ENCODE measurements at places on chromosomes 13 and 19.

DNA sequence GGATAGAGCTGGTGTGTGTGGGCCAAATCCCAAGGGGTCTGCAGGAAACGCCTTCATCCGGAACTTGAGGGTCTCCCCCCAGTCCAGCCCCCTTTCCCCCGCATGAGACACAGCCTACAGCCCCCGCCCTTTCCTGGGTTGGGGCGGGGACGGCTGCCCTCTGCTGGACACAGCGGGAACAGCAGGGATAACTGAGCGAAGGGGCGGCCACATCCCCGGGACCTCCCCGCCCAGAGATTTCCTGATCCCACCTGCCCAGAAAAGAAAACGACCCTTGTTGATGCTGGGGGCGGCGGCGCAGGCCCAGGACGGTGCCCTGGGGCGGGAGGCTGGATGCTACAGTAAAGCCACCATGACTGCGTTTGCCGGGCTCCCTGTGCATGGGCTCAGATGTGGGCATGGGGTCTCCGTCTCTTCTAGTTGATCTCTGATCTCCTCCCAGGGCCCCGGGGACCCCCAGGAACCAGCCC lies 14.2 kb downstream of the ONECUT3 start:
- no peak for DNase-seq

DNA sequence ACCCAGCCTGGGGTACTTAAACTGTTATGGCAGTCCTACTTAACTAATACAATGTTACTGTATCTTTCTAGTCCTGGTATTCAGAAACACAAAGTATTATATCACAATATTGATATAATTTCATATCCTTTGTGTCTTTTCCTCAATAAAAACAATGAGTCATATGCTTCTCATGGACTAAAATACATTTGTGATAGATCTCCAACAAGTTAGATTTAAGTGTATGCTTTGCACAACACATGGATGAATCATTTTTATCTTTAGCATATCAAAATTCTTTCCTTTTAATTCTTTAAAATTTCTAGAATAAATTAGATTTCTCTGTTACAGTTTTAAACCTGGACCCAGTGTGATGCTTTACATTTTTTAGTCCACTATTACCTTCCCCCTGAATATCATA lies 1357.8 kb upstream of the ATXN8OS start:
- DNase-seq = no peak

DNA sequence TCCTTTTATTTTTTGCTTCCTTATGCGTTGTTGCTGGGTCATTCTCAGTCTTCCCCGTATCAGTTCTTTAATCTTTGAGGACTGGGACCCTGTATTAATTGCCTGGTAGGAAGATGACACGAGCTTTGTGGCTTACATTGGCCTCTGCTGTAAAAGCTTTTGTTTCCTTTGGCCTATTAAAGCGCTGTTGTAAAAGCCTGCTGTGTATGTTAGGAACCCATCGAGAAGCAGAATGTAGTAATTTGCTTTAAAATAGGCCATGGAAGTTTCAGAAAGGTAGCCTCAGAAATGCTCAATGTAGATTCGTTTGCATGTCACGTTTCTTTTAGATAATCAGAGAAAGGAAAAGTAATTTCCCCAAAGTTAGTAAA lies 257.5 kb upstream of the STARD13 start:
- no peak for DNase-seq

GRCh38 chr13:51003642-51004041 lies 94.1 kb downstream of the RNASEH2B start:
- no peak for DNase-seq

DNA sequence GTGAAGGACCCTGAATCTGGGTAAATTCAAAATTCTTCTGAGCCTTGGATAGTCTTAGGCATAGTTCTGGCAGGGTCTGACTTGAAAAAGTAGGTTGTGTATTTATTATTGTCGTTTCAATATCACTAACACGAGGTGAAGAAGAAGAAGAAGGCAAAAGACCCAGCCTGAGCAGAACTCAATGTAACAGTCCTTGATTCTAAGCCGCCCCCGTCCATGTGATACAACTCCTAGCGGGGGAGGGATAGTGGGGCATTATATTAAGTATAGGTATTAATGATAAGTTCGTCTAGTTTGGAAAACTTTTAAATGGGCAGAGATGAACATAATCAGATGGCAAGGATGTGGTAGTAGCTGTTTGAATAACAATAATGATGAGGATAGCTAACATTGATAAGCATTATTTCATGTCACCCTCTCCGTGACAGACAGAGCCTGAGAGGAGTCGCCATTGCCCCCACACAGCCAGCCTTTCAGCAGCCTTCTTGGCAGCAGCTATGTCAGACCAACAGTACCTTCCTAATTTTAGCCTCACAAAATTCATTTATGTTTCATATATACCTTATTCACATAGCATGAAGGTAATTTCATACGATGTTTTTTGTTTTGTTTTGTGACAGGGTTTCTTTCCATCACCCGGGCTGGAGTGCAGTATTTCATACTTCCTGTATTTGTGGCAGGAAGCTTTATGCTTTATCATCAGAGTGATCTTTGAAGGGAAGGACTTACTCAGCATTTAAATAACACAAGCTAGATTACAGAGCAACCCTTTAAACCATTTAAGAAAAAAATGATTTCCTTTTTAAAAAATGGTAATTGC lies 64.4 kb upstream of the NPAS1 start:
- no peak for DNase-seq

DNA sequence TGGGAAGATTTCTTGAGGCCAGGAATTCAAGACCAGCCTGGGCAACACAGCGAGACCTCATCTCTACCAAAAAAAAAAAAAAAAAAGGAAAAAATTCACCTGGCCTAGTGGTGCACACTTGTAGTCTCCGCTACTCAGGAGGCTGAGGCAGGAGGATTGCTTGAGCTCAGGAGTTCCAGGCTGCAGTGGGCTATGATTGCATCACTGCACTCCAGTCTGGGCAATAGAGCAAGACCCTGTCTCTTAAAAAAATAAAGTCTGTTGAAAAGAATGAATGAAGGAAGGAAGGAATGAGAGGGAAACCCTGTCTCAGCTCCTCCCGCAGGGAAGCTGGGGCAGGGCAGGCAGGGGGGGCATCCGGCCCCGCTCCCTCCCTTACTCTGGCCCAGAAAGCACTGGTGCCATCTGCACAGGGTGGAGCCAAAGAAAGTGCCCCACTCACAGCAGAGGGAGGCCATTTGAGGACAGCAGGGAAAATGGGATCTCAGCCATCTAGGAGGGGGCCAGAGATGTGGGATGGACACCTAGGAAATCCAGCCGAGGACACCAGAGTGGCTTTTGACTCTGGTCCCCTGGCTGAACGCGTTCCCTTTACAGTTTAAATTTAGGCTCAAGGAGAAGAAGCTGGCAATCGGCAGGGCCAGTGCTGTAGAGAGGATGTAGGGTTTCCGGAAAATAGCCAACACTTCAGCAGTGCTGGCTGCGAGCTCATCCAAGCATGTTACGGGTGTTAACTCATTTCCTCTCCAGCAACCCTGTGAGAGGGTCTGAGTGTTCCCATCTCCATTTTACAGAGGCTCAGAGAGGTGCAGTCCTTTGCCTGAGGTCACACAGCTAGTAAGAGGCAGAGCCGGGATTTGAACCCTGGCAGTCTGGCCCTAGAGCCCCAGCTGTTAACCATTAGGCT lies 3.6 kb upstream of the HPN start:
- DNase-seq = no peak

DNA sequence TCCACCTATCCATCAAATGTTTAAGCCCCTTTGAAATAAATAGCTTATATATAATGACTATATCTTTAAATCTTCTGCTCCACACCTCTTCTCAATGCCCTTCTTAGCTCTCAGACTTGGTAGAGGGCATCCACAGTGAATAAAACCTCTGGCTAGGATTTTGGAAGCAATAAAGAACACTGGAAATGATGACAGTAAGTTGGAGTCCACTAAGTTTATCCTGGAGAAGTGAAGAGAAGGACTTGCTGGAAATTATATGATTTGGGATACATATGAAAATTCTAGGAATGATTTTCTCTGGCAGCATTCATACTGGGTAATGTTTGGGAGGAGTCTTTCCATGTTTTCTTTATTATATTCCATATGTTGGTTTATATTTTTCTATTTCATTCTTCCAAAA lies 133.5 kb upstream of the KL start:
- DNase-seq = no peak

DNA sequence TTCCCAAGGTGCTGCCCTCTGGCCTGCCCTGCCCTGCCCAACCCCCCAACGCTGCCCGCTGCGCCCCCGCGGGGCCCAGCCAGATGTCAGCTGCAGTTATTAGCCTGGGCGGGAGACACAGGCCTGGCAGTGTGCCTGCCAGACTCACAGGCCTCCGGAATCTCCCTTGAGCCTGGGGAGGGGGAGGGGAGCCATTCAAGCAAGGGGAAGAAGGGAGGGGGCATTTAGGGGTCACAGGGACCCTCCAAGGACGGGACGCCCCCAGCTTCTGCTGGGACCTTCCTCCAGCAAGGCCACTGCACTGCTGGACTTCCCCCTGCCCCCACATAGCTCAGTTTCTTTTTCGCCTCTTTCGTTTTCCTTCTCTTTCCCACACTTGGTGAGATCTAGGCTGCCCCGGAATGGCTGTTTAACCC lies 2.6 kb upstream of the JUNB start:
- no peak for DNase-seq

GRCh38 chr13:36369268-36370107 lies 23.3 kb upstream of the SPART start:
- no peak for DNase-seq

- no peak for DNase-seq
These were observed 612.0 kb downstream of the DCT start for GRCh38 chr13:93867481-93867880.

DNA sequence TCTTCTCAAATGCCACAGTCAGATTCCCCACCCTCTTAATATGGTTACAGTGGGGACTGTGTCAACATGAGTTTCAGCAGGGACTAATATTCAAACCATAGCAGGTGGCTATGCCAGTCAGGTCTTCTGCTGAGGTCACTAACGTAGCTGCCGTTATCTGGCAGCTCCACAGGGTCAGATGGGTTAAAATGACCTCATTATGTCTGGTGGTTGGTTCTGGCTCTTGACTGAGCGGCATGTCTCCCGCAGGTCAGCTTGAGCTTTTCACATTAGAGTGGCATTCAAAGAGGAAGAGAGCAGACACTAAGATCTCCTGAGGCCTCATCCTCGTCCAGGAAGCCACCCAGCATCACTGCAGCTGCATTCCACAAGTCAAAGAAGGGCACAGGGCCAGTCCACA lies 21.4 kb upstream of the IPO5 start:
- no peak for DNase-seq

DNA sequence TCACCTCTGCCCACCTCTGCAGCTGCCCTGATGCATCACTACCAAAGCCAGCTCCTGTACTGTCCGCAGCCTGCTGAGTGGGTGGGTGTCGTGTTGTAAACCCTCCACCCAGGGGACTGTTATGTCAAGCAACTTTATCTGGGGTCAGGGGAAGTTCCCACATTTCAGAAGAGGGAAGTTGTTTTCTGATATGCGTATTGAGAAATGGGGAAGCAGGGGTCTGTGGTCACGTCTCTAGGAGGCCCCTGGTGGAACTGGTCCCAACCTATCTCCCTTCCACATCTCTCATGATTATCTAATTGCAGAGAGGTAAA lies 31.2 kb downstream of the CLEC17A start:
- peak; percentile 70 for DNase-seq

- no peak for DNase-seq
These were observed 9.7 kb upstream of the CERS1 start for GRCh38 chr19:18905513-18906236.

GRCh38 chr13:28539625-28540286 lies 44.8 kb upstream of the FLT1 start:
- DNase-seq = no peak

DNA sequence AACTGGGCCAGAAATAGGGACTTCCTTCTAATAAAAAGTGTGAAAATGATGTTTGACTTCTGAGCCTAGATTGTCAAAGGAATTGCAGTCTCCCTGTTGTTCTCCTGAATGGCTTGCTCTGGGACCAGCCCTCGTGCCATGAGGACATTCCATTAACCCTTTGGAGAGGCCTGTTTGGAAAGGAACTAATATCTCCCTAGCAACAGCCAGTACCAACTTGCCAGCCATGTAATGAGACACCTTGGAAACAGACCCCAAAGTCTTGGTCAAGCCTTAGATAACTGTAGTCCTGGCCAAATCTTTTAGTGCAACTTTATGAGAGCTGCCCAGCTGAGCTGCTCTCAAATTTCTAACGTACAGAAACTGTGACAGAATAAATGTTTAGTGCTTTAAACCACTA lies 8.2 kb upstream of the SIAH3 start:
- DNase-seq = no peak

- no peak for DNase-seq
These were observed 7.7 kb upstream of the LGALS7 start for GRCh38 chr19:38781058-38781457.

- DNase-seq = no peak
These were observed 16.2 kb downstream of the NUFIP1 start for GRCh38 chr13:44972956-44973581.

GRCh38 chr13:107170270-107170931 lies 602.5 kb upstream of the ARGLU1 start:
- no peak for DNase-seq
